ENCODE measurements at places on chromosomes 3 and 15. TPM values are rescaled to one million over a fixed set of nuclear protein-coding genes. Genes with fewer than 3 reads are reported as not detected.

Gene COL8A1
- total RNA-seq = 0.12 TPM

Gene STOML1
- total RNA-seq = 9.5 TPM

Gene CILP
- not detected for total RNA-seq

Gene LYZL4
- total RNA-seq = not detected

DNA sequence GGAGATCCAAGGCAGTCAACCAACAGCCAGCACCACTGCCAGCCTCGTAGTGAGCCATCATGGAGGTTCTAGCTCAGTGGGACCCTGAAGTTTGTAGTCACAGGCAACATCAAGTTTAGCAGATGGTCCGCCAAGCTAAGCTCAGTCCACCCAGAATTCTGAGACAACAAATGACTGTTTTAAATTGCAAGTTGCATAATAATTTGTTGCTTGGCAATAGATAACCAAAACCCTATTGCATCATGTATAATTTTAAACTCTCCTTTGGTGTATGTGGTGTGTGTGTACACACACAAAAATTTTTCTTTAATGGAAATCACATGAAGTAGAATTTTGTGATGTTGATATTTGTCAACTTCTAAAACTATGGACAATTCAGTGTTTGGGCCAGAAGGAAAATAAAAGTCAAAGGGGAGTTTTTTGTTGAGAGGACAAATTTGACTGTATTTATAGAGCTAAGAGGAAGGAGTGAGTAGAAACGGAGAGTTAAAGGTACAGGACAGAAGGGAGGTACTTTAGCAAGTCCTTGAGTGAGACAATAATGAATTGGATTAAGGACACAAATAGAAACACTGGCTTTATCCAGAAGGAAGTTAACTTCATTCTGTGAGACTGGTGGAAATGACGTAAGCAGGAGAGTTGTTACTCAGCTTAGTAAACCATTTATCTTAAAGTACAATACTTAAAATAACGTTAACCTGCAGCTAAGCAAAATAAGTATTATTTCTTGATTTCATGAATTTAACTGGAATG lies 83.6 kb downstream of the NCEH1 start:
- no peak for DNase-seq

DNA sequence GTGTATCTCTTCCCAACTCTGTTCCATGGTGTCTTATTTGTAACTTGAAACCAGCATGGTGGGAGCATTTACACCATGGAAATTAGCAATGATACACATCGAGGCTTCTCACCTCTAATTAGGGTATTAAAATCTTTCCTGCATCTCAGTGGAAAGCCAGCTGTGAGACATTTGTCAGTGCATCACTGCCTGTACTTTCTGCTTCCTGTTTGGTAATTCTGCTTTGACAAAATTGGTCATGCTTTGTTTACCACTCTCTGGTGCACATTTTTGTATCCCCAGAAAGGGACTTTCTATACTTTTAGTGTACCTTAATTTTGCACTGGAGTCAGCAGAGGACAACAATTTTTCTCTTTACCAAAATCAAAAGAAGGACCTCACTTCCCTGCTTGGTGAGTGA lies 402.1 kb downstream of the PDCD6IP start:
- no peak for DNase-seq

- DNase-seq = no peak
Measured at GRCh38 chr3:66442254-66443117, 58.3 kb downstream of the LRIG1 start.

DNA sequence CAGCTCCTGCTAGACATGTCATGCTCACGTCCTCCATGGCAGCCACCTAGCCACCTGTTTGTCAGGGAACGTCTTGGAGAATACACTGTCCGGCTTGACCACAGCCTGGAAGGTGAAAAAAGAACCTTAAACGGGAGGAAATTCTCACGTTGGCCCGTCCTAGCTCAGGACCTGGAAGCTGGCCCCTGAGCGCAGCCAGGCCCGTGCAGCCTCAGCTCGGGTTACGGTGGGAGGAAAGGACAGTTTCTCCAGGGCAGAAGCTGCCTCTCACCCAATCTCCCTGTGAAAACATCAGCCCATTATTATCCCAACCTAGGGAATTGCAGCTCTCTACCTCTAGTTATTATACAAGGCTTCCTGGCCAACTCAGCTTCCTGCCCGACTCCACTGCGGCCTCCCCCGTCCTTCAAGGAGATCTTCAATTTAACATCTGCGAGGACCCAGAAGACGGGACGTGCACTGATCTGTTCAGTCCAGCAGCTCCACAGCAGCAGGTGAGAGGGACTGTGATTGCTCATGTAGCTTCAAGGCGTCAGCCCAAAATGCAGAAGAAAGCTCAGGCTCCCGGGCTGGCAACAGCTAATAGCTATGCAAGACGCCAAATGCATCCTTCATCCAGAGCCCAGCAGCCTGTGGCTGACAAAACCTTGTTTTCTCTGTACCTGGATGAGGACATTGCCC lies 84.7 kb downstream of the ADAMTS17 start:
- DNase-seq = no peak

- DNase-seq = no peak
Measured at GRCh38 chr3:12367346-12367745, 78.5 kb downstream of the PPARG start.

GRCh38 chr3:195208631-195209030 lies 62.3 kb downstream of the XXYLT1 start:
- DNase-seq = no peak

- DNase-seq = no peak
Measured at GRCh38 chr3:155047672-155048071, 32.4 kb upstream of the MME start.
